ENCODE measurements at places on chromosomes 3 and 15.

DNA sequence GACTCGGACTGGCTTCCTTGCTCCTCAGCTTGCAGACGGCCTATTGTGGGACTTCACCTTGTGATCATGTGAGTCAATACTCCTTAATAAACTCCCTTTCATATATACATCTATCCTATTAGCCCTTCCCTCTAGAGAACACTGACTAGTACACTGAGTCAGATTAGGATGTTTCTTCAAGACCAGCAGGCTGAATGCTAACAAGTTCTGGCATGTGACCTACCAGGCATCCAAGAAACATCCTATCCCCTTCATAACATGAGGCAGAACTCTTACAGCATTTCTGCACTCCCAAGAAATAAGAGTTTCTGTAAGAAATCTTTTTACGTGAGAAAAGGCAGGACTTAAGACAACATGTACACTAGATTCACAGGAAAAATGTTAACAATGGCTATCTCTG lies 9.3 kb downstream of the CFAP92 start:
- DNase-seq = no peak

DNA sequence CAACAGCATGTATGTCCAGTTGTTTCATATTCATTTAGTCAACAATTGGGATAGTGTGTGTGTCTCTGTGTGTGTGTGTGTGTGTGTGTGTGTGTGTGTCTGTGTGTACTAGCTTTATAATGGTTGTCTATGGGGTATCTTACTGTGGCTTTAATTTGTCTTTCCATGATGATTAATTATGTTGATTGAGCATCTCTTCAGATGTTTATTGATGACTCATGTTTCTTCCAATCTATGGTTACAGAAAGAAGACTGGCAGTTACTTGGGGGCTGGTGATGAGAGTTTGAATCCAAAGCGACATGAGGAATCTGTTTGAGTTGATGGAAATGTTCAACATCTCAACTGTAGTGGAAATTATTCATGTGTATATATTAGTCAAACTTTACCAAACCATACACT lies 440.1 kb downstream of the ZNF385D start:
- DNase-seq = no peak

DNA sequence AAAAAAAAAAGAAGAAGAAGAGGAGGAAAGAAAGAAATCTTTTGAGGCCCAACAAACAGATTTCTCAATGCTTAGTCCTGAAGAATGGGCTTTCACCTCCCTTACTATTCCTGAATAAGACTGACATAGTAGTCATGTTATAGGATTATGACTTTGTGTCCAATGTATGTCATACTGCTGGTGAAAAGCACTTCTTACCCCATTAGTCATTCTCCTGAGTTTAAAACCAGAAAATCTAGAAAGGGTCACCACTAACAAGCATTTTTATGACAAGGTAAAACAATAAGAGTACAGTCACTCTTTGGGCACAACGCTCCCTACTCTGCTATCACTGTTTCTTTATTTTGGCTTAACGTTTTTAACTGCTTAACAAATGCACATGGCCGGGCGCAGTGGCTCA lies 88.2 kb downstream of the IGSF11 start:
- no peak for DNase-seq

- DNase-seq = no peak
Observed at GRCh38 chr3:129439226-129439816, 427 bp downstream of the MBD4 start.

- no peak for DNase-seq
Observed at GRCh38 chr3:11522953-11523571, 120.7 kb downstream of the VGLL4 start.

- DNase-seq = no peak
Observed at GRCh38 chr3:188594139-188594538, 440.2 kb downstream of the LPP start.

DNA sequence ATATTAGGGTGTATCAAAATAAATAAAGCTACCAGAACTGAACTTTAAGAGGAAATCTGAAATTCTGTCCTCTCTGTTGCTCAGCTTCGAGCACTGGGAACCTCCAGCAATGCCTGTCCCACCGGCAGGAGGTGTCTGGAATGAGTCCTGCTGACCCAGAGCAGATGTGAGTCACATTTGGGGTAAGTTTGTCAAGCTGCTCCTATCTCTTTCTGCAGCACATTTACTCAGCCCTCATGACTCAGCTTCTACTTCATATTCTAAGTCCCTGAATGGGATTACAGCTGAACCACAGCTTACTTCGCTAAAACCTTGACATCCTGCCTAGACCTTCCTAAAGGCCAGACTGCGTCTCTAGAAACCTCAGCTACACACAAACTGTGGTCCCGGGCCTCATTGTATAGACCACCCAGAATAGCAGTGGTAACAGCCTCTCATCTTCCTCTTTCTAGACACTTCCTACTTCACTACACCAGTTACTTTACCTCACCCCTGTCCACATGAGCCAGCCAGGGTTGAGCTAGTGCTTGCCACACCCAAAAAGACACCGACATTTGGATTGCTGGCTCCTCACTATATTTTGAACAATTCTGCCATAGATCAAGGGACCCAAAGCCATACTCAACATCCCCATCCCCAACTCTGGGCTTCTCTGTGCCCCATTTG lies 109.6 kb upstream of the TMCO5A start:
- no peak for DNase-seq

GRCh38 chr3:129481766-129482332 lies 41.8 kb downstream of the IFT122 start:
- peak; percentile 41 for DNase-seq

- no peak for DNase-seq
Observed at GRCh38 chr15:30905821-30906220, 2.1 kb downstream of the FAN1 start.

DNA sequence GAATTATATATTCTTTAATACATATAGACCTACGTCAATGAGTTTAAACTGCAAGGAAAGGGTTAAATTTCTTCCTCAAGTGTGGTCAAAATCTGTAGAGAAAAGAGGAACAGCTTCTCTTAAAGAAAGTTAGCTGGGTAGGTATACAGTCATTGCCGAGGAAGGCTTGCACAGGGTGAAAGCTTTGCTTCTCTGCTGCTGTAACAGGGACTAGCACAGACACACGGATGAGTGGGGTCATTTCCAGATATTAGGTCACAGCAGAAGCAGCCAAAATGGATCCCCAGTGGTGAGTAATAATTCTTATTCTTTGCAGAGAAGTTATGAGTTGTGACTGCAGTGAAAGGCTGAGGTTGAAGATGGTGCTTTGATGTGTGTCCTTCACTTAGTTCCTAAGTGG lies at the start of gene CD86:
Gene CD86, plus strand, starts transcription at position 148 of the 400 bp plus-strand sequence. Its CDS starts 128 bp downstream, at position 276.
- no peak for DNase-seq

DNA sequence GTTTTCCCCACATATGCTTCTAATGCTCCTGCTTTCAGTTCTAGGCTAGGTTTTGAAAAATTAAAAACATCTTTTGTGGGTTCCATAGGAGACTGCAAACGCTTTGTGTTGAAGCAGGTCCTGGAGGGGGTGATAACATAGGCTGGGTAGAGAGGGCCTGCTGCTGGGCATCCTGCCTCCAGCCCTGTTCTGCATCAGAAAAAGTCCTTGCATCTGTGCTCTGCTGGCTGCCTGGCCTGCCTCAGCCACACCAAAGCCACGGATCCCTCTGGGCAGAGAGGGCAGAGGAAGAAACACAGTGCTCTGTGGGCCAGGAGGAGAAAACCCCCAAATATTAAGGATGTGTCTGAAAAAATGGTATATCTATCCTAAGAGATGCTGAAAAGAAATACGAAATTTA lies 3.9 kb upstream of the ARPP21 start:
- no peak for DNase-seq

- no peak for DNase-seq
Observed at GRCh38 chr3:115898656-115899410, 275.5 kb downstream of the GAP43 start.

DNA sequence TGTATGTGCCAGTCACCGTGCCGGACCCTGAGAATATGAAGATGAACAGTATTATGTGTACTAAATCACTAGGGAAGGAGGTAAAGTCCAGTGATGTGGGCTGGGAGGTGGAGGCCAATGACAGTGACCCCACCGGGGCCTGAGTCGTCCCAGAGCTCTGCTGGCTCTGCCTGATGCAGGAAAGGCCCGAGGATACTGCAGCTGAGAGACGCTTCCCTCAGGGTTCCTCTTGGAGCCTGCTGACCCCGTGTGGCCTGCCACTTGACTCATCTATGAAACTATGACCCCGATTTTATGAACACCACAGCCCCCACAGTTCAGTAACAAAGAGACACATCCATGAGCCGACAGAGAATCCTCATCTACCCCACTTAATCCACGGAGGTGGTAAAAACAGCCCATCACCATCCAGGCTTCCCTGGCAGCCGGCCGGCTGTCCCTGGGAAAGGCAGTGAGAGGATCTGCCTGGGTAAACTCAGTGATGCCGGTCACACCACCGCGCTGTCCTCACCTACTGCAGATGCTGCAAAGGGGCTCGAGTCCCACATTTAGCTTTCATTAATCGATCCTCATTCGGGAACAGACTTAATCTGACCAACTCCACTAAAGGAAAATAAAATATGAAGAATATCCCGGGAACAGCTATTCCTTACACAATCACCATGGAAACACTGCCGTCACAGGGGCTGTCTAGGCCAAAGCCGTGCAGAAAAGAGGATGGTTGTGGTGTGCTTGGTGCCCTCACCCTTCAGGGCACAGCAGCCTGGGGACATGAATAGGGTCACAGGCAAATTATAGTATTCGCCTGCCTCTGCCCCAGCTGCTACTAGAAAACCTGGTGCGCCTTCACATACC lies 82.9 kb downstream of the ARRDC4 start:
- DNase-seq = no peak

- no peak for DNase-seq
Observed at GRCh38 chr3:39286771-39287170, 6.9 kb upstream of the CX3CR1 start.

DNA sequence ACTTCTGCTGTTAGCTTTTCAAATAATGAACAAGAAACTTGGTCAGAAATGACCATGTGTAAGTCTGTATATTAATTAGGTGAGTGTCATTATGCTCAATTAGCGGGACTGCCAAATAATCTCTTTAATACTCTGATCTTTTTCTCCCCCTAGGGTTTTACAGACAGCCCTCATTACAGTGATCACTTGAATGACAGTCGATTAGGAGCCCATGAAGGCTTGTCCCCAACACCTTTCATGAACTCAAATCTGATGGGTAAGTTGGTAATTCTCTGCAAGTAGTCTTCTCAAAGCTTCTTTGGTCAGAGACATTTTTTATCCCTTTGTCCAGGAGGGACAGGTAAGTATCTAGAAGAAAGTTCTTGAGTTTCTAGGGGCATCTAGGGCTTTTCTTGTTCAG lies 173.2 kb downstream of the TCF12 start:
- DNase-seq = no peak

DNA sequence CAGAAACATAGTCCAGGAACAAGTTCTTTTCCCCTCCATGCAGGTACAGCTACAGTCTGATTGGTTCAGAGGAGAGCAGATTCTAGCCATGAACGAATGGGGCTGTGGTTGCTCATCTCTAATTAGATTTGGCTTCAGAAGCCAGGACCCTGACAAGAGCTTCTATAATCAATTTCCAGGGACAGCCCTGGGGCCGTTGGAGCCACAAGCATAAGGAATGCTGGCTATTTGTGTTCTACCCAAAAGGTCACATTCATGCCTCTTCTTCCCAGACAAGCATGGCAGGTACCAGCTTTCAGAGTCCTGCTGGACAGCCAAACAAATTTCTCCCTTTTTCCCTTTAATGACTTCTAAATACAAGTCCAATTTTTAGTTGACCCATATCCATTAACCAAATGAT lies 215.5 kb upstream of the LRTM1 start:
- no peak for DNase-seq

- DNase-seq = no peak
Observed at GRCh38 chr3:136381051-136381450, 130.9 kb downstream of the PCCB start.

GRCh38 chr3:48709051-48709461 lies 8.0 kb downstream of the IP6K2 start:
- DNase-seq = no peak

GRCh38 chr3:32405155-32405554 lies 13.5 kb downstream of the CMTM7 start:
- DNase-seq = peak; percentile 4

DNA sequence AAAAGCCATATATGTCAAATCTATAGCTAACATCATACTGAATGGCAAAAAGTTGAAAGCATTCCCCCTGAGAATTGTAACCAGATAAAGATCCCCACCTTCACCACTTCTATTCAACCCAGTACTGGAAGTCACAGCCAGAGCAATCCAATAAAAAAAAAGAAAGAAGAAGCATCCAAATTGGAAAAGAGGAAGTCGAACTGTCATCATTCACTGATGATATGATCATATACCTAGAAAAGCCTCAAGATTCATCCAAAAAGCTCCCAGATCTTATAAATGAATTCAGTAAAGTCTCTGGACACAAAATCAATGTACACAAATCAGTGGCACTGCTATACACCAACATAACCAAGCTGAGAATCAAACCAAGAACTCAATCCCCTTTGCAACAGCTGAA lies 97.4 kb downstream of the CBLB start:
- DNase-seq = no peak

DNA sequence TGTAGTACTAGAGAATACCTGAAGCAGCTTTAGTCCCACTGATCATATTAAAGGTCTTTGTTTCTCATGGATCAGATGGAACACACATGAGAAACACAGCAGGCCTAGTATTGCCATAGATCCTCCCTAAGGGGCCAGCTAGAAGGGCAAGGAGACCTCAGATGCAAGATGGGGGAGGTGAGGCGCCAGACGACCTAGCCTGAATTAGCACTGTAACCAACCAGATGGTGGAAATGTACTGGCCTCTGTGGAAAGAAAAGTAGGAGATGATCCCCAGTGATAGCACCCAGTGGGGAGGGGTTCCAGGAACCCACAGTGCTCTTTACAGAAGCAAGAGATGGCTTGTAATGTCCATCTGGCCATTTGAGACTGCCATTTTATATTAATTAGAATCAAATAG lies 138.2 kb upstream of the ZNF385D start:
- no peak for DNase-seq

GRCh38 chr3:16148783-16149182 lies 25.7 kb upstream of the GALNT15 start:
- no peak for DNase-seq

- no peak for DNase-seq
Observed at GRCh38 chr3:57011022-57011421, 49.4 kb upstream of the SPATA12 start.

DNA sequence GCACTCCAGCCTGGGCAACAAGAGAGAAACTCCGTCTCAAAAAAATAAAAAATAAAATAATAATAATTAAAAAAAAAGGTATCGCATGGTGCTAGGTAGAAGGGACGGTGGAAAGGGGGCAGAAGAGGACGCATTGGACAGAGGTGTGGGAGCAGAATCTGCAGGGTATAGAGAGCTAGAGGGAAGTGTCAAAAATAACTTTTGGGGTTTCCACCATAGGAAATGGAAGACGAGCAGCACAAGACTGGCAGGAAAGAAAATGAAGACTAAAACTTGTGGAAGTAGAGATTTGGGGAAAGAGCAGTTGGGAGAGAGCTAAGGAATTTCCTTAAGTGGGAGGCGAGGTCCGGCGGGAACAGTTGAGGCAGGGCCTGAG lies 585 bp upstream of the MKRN2 start:
- no peak for DNase-seq

GRCh38 chr15:40743921-40744814 lies 10.9 kb downstream of the RMDN3 start:
- peak; percentile 80 for DNase-seq

All from activated T-cell treated with anti-CD3 and anti-CD28 coated beads, Interleukin-2, amount 50 U/mL, for 48 hours (primary cell).